ENCODE measurements at places on chromosomes 6 and 20.

- DNase-seq, result no peak
Observed at GRCh38 chr6:15399641-15400470, 154.0 kb downstream of the JARID2 start.

GRCh38 chr6:3806169-3806922, 42.8 kb upstream of the FAM50B start:
- DNase-seq, result no peak

GRCh38 chr20:36273414-36274180, 32.5 kb upstream of the DLGAP4 start:
- no peak for DNase-seq

DNA sequence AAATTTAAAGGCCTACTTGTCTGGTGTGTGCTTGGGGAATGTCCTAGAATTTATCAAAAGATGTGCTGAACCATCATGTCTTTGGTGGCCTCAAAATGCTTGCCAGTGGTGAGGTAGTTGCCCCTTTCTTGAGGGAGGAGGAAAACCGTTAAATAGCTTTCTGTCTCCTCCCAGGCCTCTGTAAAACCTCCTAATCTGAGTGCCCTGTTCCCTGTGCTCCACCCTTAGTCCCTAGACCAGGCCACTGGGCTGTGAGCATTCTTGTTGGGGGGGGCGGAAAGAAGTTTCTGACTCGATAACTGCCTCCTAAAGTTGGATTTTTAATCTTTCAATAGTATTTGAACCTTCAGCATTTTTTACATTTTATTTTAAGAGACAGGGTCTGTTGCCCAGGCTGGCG, 23.1 kb downstream of the JARID2 start:
- no peak for DNase-seq

DNA sequence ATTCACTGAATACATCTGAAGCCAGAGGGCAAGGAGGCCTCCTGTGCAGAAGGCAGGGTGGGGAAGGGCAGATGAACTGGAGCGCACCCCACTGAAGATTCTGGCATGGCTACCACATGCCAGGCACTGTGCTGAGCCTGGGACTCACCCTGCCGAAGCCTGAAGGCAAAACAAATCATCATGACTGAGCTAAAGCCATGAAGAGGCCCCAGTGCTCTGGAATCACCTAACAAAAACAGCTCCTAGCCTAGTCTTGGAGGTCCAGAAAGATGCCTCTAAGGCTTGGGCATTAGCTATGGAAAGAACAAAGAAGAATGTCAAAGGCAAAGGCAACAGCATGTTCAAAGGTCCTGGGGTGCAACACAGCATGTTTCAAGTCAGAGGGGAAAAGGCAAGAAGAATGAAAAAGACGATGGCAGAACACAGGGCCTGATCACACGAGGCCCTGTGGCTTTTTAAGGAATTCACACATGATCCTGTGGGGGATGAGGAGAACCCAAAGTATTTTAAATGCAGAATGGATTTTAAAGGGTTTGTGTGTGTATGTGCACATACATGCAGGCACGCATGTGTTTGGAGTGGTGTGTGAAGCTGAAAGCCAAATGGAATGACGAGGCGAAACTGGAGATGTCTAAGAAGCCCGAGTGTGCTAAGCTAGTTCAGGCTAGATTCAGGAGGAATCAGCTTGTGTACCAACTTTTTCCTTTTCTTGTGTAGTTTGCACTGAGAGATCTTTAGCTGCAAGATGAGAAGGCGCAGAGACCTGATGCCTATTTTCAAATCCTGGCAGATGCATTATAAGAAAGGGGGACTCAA, 261.4 kb downstream of the ZNF217 start:
- DNase-seq, result no peak

GRCh38 chr6:32168807-32169591, 4.6 kb downstream of the EGFL8 start:
- DNase-seq, result no peak

- no peak for DNase-seq
Observed at GRCh38 chr6:45741437-45742171, 274.1 kb downstream of the CLIC5 start.

DNA sequence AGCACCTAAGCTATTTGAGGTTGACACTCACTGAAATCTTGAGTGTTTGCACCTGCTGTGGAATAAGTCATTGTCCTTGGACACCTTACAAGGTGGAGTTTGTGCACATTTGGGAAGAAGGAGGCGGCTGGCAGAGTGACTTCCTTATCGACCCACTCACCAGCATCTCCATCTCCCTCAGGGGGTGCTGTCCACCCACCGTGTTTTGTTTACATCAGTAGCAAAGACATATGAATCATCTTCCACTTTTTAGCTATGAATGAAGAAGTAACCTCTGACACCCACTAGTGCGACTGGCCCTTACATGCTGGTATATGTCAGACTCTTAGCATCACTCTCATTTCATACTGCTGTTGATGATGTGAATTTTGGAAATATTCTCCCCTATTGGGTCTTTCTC, 119.5 kb upstream of the SGK1 start:
- no peak for DNase-seq

GRCh38 chr6:125510405-125510804, 208.6 kb upstream of the HDDC2 start:
- DNase-seq, result no peak

DNA sequence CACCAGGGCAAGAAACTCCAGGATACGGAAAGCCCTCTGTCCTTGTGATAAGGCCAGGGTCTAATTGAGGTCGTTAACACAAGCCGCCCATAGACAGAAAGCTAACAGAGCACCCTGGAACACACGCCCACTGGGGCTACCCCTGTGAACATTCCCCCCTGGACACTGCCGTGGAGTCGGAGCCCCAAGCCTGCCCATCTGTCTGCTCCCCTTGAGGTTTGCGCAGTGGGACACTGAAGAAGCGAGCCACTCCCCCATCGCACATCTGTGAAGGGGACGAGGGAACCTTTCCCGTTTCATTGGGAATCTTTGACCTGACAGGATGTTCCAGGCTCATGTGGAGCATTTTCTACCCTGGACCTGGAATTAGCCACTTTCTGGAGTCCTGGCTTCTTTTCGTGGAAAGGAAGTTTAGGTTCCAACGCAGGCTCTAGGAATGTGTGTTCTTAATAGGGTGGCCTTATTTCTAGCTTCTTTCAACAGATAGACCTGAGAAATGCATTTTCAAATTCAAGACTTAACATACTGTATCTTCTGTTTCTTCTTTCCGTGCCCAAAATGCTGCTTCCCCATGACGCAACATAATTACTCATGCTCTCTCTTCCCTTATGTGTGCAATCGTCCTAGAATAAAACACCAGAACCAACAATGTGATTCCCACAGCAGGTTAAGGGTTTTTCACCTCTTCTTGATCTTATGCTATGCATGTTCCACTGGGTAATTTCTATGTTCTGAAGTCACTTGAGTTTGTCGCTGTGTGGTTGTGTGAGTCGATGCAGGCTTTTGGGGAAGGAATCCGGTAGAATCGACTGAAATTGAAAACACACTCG, 161.1 kb downstream of the ERMARD start:
- no peak for DNase-seq

DNA sequence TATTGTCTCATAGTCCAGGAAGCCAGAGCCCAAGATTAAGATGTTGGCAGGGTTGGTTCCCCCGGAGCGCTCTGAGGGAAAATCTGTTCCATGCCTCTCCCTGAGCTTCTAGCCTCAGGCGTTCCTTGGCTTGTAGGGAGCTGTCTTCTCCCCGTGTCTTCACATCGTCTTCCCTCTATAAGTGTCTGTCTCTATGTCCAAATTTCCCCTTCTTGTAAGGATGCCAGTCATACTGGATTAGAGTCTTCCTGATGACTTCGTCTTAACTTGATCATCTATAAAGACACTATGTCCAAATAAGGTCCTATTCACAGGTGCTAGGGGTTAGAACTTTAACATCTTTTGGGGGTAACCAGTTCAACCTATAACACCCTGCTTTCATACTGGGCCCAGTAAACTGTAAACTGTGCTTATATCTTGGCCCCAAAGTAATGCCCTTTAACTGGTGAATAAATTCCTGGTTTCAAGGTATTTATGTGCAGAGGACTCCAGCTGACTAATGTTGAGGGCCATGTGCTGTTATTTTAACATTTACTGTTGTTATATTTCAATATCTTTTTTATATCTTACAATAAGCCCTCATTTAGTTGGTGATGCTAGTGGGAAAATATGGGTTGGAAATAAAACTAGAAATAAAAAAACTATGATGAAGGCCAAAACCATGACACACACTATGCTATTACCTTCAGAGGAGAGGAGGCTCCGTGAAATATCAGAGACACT, 101.7 kb upstream of the IYD start:
- no peak for DNase-seq

- DNase-seq, result no peak
Observed at GRCh38 chr6:33705268-33705885, 6.1 kb downstream of the UQCC2 start.

DNA sequence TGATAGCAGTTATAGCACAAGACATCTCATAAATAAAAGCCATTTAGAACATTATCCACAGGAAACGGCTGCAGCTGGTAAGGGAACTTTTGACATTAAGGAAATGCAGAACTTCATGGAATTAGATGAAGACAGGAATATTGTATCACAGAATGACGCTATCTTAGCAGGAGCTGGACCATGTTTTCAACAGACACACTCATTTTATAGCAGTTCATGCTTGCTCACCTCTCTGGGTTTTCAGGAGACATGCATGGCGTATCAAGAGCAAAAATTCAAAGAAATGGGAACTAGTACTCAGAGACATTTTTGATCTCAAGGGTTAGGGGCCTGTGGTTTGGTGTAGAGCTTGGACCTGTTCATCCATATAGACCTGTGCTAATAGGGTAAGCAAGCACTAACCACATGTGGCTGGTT, 125.0 kb downstream of the FYN start:
- no peak for DNase-seq

GRCh38 chr20:44032583-44033331, 118.1 kb downstream of the TOX2 start:
- no peak for DNase-seq

GRCh38 chr6:1581120-1581991, 28.4 kb upstream of the FOXC1 start:
- no peak for DNase-seq

- DNase-seq, result no peak
Observed at GRCh38 chr6:38610050-38610625, 29.6 kb downstream of the BTBD9 start.

- no peak for DNase-seq
Observed at GRCh38 chr6:13668291-13668928, 43.2 kb downstream of the RANBP9 start.

DNA sequence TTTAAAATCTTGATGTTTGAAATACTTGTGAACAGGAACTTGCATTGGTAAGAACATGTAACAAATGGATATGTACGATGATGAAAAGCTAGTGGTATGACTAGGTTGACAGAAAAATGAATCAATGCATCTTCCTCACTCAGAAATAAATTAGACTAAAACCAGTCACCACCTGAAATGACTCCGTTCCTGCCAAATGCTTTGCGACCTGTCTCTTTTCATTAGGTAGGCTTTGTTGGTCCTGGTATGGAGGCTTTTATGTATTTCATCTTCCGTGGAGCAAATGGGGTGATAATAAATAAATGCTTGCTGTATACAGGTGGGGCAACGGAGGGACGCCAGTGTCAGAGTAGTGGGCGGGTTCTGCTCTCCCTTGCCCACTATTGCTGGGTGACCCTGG, 17.1 kb upstream of the ULBP3 start:
- DNase-seq, result no peak

DNA sequence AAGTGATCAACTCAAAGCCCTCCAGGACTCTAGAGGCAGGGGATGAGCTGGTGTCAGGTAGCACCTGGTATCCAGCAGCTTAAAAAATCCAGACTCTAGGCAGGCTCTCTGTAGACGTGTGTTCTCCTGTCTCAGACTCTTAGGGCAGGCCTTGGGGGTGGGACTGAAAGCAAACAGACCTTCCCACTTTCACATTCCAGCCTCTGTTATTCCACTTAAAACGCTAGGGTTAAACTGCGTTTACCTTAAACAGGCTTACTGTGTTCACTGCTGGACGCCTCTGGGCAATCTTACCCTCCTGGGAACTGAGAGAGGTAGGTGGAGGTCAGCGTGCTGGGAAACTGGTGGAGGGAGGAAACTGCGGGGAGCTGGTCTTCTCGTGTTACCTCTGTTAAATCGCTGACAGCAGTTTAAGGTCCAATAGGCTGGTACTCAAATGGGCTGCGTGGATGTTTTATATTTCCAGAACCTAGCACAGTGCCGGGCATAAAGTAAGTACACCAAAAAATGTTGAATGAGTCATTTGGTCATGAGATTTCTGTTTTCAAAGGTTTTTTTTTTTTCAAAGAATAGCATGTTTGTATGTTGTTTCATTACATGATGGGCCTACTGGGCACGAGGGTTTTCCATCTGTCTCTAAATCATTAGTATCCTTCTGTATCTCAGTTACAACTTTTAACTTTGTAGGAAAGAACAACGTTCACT, at the start of gene GCNT2:
TSS of gene GCNT2 (plus strand) at position 248 of the 705 bp plus-strand sequence. CDS start 7,561 bp downstream, outside the sequence.
- no peak for DNase-seq

DNA sequence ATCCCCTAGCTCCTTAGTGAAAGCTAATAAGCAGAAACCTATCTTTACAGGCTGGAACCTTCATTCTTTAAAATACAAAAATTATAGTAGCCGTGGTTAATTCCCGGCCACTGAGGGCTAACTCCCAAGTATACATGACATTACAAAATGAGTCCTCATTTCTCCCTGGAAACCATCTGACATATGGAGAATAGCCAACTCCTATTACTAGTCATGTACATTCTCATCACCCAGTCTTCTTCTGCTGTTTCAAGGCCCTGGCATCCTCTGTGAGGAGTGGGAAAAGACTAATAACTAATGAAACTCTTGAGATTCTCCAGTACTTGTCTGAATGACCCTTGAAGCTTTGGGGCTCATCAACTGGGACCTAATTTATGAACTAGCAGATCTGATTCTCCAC, 30.2 kb downstream of the CSNK2A1 start:
- DNase-seq, result no peak

- DNase-seq, result no peak
Observed at GRCh38 chr6:104580452-104580851, 279.3 kb downstream of the HACE1 start.

- DNase-seq, result no peak
Observed at GRCh38 chr20:13554076-13554475, 84.7 kb downstream of the TASP1 start.

DNA sequence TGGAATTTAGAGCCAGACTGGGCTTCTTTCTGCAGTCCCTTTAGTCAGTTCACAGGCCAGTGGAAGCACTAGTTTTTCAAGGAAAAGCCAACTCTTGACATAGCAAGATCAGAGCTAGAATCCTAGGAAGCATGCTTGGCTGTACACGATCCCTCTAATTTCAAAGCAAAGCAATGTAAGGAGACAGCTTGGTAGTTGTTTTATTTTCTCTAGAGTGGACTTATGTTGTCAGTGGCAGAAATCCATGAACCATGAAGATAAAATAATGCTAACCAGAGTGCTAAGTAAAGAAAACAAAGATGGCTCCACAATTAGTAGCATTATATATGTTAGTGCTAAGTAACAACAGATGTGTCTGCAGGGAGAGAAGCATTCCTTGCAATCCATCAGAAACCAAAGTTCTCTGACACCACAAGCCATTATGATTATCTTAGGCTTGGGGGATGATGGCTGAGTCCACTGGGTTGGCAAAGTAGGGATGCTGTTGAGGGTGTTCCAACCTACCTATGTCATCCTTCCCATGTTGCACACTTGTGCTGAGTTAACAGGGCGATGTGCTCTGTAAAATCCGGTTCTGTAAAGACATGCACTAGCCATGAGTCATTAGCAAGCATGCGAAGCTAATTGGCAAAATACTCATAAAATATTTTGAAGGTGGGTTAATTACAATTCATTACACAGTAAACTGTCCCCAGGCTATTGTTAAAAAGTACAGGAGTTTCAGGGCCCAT, 115.2 kb downstream of the BMP2 start:
- DNase-seq, result no peak

- no peak for DNase-seq
Observed at GRCh38 chr6:37640786-37641395, 56.8 kb downstream of the MDGA1 start.

GRCh38 chr20:51955756-51956155, 153.4 kb upstream of the SALL4 start:
- no peak for DNase-seq
